Activated CD4-positive, alpha-beta T cell treated with anti-CD3 and anti-CD28 coated beads, Interleukin-2, amount 50 U/mL, for 1 hour (primary cell): ENCODE measurements at places on chromosomes 5 and 9.

DNA sequence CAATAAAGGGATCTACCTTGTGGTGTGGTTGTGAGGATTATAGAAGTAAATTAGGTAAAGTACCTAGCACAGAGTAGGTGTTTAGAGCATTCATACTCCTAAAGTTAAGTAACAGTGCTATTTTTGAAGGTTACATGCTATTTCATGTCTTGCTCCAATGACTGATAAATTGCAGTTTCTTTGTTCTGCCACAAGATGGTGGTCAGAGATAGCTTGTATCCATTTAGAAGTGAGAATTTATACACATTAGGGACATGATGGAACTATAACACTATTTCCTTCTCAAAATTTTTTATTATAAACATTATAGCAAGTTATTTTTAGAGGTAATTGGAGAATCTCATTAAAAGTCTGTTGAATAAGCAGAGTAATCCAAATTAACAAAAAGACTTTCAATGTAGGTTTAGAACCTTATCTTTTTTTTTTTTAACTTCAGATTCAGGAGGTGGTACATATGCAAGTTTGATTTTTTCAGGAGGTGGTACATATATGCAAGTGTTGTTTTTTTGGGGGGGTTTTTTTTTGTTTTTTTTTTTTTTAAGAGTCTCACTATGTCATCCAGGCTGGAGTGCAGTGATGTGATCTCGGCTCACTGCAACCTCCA, 17.1 kb downstream of the MTREX start:
- no peak for DNase-seq

DNA sequence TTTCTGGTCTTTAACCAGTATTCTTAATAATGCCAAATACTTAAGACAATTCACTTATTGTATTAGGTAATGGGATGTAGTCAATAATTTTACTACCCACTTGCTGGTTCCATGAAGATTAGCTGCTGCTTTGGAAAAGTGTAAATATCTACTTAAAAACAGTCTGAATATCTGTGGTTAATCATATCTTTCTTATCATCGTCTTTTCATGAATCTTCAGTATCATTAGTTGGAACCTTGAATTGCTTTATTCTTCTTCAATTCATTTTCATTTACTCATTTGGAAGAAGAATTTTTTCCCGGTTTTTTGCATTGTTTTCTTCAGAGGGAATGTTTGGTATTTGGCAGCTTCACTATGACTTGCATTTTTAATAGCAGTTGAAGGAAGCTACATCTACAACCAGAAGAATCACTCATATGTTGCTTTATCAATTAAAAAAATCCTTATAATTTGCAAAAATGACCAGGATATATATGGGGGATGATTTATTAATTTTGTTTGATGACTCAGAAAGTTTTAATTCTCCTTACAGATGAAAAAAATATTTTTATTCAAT, 1398.3 kb upstream of the CDH6 start:
- DNase-seq, result no peak

- no peak for DNase-seq
Observed at GRCh38 chr5:148739524-148739923, 85.2 kb upstream of the HTR4 start.

DNA sequence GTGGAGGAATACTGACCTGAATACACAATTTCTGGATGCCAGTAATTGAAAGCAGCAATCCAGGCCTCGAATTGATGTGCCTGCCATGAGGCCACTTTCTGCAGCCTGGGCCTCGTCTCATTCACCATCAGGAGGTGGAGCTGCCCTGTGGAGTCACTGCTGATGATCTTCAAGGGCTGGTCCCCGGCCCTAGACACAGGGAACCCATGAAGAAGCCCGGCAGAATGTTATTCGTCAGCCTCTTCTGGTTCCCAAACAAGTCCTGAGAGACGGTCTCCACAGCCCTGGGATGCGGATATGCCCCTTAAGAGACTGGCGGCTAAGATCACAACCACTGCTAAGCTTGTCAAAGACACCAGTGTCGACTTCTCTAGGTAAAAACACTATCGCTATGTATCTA, 4.5 kb downstream of the DPH7 start:
- no peak for DNase-seq

DNA sequence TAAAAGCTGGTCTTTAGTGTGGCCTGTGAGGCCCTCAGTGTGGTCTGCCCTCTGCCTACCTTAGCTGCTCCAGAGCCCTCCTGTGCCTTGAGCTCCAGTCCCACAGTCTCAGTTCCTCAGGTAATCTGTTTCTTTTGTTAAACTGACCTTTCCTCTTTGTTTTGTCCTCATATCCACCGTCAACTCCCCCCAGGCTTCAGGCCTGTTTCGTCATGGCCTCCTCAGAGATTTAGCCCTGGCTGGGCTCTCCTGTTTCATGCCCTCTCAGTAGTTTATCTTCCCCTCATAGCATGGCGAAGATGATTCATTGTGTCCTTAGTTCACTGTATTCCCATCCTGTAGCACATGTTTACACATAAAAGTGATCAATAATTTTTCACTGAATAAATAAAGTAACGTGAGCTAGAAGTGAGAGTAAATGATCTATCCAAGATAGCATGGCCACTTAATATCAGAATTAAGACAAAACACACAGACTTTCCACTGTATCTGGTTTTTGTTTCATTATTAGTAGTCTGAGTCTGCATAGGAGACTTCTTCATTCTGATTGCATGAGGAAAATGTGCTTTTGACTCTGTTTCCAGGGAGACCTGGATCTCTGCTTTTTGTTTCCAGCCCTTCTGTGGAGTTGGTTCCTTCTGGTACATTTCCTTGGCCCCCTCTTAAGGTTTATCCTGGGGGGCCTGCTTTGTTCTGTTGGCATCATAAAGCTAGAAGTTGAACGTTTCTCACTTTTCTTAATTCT, 70.5 kb downstream of the SNX24 start:
- no peak for DNase-seq

DNA sequence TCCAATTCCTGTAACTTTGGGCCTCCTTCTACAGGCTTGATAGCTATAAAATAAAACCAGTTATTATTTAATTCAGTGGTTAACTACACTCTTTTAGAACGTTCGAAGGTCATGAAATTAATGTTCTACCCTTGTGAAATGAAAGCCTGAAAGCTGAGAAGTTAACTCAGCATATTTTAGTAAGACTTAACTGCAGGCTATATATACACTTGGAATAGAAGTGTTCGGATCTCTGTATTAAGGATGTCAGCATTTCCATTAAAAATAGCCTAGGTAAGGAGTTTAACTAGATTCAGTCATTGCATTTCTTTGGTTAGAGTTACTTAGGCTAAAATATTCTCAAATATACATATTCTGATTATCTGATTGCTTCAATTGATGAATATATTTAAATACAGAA, 229.2 kb downstream of the MRPS30 start:
- no peak for DNase-seq

GRCh38 chr5:10064546-10065195, 185.0 kb downstream of the ATPSCKMT start:
- no peak for DNase-seq

DNA sequence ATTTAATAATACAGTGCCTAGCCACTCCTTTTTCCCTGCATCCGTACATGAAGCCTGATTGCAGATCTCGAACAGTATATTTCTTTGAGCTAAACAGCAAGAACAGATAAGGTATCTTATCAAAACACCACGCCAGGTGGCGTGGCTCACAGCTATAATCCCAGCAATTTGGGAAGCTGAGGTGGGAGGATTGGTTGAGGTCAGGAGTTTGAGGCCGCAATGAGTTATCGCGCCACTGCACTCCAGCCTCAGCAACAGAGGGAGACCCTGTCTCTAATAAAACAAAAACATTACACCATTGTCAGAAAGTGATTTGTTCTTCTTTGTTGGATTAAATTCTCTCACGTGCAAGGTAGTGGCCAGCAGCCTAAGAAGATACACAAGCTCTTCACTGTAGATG, 291.2 kb upstream of the DMRT1 start:
- DNase-seq, result no peak

DNA sequence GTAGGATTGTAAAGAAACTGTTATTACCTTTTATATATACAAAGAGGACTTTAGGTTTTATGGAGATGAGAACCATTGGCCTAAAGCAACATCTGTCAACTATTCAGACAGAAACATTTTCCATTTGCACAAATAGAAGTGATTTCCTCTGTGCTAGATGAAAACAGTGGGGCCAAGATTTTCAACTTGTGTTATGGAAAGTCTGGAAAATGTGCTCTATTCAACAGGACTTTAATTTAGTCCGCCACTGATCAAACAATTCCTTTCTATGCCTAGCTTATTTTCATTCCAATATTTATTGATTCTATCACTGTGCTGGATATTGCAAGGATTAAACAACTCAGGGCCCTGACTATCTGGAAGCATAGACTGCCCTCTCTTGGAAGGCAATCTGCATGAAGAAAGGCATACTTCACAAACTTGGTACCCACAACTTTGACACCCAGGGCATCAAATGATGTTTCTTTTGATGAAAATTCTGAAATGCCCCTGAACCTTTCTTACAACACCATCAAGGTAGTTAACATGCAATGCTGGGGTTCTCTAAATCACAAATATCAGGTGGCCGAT, 126.6 kb upstream of the HMHB1 start:
- DNase-seq, result no peak

GRCh38 chr5:68032216-68032762, 183.3 kb upstream of the PIK3R1 start:
- no peak for DNase-seq

GRCh38 chr5:5218396-5218795, 78.3 kb downstream of the ADAMTS16 start:
- no peak for DNase-seq

GRCh38 chr9:8549214-8549613, 749.6 kb upstream of the DMAC1 start:
- DNase-seq, result no peak

GRCh38 chr5:13609504-13609903, 335.0 kb downstream of the DNAH5 start:
- DNase-seq, result no peak

DNA sequence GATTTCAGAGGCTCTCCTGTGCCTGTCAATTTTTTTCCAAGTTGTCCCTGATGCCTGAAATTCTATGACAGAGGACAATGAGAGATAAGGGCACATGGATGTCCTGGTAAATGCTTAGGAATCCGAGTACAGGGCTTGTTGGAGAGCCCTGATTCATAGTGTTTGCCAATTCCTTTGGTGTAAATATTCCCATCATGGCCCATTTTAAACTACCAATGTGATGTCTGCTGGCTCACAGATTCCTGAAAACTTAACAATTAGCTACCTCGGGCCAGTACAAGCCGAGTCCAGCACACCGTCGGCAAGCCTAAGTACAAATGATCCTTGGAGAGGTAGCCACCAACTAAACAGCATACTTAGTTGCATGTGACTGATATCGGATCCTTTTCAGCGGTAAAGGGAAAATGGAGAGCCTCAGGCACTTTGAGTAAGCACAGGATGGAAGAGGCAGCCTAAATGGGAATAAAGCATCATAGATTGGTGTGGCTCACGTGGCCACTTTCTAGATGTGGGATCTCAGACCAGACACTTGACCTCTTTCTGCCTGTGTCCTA, 3.6 kb downstream of the ITK start:
- no peak for DNase-seq

- no peak for DNase-seq
Observed at GRCh38 chr9:135606885-135607259, 32.5 kb downstream of the GLT6D1 start.

DNA sequence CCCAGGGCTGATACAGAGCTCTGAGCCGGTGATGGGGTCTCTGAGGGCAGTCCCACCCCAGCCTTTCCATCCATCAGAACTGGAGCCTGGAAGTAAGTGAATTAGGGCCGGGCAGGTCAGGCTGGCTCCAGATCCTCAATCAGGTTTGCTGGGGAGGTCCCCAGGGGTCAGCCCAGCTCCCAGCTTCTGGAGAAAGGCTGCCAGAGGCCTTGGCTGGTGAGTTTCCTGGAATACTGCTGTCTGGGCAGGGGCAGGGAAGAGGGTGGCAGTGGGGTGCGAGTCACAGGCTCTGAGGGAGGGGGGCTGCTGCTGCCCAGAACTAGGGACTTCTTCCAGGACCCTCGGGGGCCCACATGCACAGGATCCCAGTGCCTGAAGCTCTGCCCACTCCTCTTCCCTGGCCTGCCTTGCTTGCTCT, 200.6 kb upstream of the MVB12B start:
- no peak for DNase-seq

DNA sequence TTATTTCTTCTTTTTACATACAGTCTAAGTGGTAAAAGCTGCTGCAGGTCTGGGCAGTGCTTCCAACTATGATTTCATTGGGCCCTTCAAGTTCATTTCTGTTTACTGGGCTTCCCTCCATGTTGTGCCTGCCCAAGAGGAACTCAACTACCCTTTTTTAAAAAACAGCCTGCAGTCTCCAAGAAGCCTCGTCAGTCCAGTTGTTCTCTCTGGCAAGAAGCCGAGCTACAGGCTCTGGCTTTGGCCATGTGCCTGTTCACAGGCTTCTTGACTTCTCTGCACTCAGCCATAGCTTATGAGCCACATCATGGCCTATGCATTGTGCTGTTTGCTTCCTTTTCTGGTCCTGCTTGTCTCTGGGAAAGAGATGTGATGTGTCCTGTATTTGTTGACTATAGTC, 119.7 kb upstream of the PJA2 start:
- DNase-seq, result no peak

GRCh38 chr9:81628897-81629296, 60.5 kb downstream of the TLE1 start:
- DNase-seq, result no peak

- no peak for DNase-seq
Observed at GRCh38 chr9:76266649-76267283, 127.5 kb downstream of the RFK start.

GRCh38 chr5:96763026-96763425, 44.7 kb downstream of the ERAP1 start:
- no peak for DNase-seq

DNA sequence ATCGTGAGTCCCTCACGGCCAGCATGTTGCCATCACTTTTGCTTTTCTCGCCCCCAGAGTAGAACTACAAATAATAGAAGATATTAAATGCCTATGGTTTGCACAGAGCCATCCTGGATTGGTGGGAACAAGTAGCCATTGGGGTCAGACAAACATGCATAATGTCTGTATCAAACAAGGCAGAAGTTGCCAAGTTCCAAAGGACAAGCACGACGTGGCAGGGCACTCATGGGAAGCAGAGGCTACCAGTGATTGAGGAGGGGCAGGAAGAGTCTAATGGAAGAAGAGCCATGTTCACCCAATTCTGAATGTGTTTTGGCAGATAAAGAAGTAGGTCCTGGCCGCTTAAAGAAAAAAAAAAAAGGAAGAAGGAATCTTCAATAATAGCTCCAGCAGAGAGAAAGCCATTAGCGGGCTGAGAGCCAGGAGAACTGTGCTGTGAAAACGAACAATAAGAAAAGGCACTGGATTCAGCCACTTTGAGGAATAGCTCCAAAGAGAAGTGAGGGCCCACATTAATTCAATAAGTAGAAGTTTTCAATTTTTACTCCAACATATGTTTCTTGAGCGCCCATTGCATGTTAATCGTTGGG, 153.7 kb upstream of the ADCY2 start:
- DNase-seq, result no peak

DNA sequence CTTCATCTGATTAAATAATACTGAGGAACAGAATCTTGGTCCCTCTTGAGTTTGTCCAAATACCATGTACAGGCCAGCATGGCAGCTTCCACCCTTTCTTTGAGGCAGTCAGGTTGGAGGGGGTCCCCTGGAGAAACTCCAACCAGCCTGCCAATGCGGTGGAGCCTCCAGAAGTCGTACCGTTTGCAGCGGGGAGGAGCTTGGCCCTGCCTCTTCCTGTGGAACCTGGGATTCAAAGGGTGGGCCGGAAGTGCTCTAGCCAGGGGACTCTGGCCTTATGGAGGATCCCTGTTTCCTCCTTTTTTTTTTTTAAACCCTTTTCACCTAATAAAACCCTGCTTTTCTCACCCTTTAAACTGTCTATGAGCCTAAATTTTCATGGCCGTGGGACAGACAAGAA, 216.3 kb upstream of the ZNF608 start:
- no peak for DNase-seq
